ENCODE measurements at places on chromosomes 5 and 9.

- no peak for DNase-seq
These were observed 163.9 kb downstream of the ARHGEF28 start for GRCh38 chr5:73789851-73790281.

DNA sequence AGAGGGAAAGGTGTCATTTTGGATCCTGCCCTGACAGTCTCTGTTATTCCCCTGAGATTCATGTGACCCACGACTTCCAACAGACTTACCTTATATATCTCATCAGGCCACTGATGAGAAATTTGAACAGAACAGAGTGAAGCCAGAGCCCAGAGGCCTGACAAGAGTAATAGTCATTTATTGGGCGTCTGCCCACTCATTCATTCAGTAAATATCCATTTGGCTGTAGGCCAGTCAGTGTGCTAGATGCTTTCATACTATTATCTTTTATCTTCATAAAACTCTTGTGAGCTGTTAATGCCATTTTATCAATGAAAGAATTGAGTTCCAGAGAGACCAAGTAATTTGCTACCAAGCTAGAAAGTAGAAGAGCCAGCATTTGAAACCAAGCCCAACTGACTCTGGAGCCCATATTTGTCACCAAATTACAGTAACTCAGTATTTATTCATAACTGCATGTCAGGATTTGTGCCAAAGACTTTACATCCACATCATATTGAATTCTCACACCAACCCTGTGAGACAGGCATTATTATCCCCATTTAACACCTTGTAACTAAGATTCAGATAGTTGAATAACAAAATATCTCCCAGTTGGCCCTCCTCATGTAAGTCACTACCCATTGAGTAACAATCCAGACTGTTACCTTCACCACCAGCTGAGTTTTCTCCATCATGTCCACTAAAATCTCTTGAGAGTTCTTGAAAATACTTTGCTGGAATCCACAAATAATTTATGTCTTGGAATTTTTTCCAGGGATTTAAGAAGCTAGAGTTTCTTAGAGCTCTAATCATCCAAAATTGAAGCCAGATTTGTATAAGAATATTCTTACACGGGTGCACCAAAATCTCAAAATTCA, 2.5 kb downstream of the PTPDC1 start:
- no peak for DNase-seq

- DNase-seq, result no peak
These were observed 74.7 kb downstream of the WWC1 start for GRCh38 chr5:168366116-168366515.

DNA sequence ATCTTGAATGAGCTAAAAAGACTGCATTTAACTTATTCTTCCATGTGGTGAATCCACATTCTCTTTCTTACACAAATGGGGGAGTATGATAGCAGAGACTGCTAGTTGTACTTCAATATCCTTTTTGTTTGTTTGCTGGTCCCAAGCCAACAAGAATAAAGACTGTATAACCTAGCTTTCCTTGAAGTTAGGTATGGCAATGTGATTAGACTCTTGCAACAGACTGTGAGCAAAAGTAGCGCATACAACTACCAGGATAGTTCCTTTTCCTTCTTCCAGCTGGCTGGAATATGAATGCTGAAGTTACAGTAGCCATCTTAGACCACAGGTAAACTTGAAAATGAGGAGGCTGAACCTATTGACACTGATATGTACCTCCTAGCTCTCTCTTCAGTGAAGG, 17.9 kb upstream of the KIF2A start:
- no peak for DNase-seq

DNA sequence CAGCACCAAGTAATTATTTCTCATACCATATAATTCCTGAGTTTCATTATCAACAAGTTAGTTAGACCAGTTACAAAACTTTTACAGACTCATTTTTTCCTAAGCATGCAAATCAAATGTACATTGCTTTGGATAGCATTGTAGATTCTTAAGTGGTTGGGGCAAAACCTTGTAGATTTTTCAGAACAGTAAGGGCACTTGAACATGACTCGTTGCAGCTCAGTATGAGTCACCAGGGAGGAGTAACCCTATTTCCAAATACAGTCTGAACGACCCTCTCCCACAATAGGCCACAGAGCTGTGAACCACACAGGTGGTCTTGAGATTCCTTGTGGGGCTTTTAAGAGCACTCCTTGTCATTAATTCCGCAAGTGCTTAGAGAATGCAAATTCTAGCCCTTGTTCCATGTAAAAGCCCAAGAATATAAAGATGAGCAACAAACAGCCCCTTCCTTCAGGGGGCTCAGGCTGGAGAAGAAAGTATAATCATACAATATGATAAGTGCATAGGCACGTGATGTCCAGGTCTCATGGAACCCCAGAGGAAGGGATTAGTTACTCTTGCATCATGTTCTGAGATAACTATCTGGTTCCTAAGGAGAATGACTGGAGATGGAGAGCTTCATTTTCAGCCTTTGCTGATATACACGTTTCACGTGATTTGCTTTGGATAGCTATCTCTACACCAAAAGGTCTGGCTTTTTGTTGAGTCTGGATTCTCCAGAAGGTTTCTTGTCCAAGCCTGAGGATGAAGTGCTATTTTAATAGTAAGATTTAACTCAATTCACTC, 295.7 kb downstream of the KCNN2 start:
- DNase-seq, result no peak

- no peak for DNase-seq
These were observed 436.5 kb downstream of the KIAA0825 start for GRCh38 chr5:94181895-94182294.
